MG63 (cell line): ENCODE measurements at places on chromosomes 5 and 9.

- DNase-seq: peak; percentile 52
These were observed 39.2 kb upstream of the NEK6 start for GRCh38 chr9:124218438-124218982.

DNA sequence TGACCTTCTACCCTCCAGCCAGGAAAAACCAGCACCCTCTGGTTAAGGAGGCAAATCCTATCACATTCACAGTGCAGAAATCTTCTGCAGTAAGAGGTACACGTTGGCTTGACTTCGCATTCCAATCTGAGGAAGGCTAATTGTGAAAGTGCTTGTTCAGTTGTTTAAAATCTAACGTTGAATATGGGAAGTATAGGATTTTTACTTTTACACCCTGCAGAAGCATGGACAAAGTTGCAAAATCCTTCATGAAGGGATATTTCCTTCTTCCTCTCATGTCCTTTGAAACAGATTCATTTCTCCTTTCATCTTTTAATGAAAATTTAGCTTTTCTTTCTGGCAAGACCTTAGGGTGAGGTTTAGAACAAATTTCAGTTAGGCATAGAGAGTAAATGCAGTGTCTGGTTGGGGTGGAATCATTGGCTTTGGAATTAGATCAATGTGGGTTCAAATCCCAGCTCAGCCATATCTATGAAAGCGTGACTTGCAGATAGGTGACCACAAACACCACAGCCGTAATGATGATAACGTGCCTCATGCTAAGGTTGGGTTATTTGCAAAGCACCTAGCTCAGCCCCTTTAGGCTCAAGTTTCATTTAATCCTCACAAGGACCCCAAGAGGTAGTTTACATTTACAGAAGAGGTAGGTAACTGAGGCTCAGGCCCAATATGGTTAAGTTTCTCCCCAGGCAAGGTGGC, 42.2 kb upstream of the C5orf58 start:
- DNase-seq: no peak

DNA sequence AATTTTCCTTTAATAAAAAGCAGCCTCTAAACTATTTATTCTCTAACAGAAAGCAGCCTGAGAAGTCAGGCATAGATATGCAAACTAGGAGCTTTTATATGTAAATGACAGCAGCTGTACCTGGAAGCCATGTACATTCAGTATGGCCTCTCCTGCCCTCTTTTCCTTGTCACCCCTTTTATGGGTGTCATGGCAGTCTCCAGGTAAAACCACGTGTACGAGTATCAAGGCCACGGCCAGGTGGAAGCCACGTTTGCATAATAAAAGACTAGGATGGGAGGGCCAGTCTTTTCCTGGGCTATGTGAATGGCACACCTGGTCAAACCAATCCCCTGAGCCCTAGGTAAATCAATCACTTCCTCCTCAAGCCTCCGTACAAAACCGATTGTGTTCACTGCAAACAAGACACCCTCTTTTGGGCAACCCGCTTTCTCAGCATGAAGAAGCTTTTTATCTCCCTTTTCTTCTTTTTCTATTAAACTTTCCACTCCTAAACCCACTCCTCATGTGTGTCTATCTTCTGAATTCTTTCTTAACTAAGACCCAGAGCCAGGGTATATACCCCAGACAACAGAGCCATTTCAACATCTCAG, 419.5 kb upstream of the CTNND2 start:
- DNase-seq: no peak

GRCh38 chr9:91418215-91418610, 5.4 kb downstream of the NFIL3 start:
- no peak for DNase-seq

- DNase-seq: no peak
These were observed 3.1 kb downstream of the LHX3 start for GRCh38 chr9:136201609-136202453.

GRCh38 chr9:16133556-16134227, 580.8 kb downstream of the CCDC171 start:
- DNase-seq: peak; percentile 89

DNA sequence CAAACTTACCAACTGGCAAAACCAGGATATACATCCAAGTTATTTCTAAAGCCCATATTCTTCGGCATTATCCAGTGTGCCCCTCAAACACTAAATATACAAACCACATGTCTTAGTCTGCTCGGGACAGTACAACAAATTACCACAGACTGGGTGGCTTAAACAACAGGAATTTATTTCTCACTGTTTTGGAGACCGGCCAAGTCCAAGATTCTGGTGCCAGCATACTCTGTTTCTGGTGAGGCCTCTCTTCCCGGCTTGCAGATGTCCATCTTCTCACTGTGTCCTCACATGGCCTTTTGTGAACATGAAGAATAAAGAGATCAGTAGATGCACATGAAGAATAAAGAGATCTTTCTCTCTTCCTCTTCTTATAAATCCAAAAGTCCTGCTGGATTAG, 12.9 kb upstream of the SLCO6A1 start:
- peak; percentile 42 for DNase-seq

GRCh38 chr5:173078878-173079277, 22.7 kb downstream of the CREBRF start:
- no peak for DNase-seq

DNA sequence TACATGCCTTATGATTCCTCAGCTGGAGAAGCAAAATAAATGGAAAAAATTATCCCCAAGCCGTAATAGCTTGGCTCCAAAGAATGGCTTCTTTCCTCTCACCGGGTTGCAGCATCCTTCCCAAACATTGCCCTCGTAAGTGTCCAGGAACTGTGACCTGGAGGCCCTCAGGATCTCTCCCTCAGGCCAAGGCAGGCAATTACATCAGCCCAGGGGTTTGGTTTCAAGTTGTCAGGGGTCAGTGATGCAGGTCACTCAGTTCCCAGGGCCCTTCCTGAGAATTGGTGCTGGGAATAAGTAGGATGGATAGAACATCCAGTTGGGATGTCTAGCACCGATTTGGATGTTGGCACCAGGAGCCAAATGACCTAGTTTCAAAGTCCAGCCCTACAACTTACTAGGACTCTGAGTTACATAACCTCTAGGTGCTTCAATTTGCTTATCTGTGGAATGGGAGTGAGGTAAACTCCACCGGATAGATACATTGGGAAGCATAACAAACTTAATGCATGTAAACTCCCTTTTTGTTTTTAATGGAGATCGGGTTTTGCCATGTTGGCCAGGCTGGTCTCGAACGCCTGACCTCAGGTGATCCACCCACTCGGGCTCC, 133.5 kb upstream of the DAP start:
- no peak for DNase-seq

GRCh38 chr5:153905219-153905618, 133.5 kb downstream of the FAM114A2 start:
- no peak for DNase-seq

GRCh38 chr9:135601988-135602387, 37.4 kb downstream of the GLT6D1 start:
- no peak for DNase-seq

DNA sequence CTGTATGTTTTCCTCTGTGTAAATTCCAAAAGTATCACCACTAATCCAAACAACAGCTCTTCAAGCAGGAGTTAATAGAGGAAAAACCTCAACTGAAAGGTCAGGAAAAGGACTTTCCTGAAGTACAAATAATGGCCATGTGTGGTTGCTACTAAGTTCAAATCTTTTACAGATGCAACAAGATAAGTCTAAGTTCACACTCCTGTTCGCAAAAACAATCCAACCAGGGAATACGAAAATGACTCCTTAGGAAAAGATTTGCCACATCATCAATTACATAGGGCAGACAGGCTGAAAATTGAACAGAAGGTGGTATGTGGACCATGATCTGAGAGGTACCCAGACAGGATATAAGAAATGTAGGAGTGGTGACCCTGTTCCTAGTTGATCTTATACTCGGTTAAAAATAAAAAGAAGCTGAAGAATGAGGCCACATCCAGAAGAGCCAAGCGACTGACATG, 210.2 kb downstream of the TSSK1B start:
- DNase-seq: no peak

DNA sequence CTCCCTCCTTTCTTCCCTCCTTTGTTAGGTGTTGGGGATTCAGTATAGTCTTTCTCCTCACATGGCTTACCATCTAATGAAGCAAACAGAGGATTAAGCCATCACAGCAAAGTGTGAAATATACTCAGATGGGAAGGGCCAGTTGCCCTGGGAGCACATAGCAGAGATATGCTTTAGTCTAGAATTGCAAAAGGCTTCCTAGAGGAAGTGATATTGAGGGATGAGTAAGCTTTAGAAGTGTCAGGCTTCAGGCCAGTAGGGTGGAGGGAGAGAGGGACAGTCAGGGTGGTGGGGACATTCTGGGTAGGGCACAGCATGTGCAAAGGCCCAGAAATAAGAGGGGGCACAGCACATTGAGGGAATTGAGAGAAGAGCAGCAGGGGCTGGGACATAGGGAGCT, 46.2 kb upstream of the GLRA1 start:
- no peak for DNase-seq

GRCh38 chr9:136978865-136979544, 1.7 kb downstream of the PTGDS start:
- no peak for DNase-seq

DNA sequence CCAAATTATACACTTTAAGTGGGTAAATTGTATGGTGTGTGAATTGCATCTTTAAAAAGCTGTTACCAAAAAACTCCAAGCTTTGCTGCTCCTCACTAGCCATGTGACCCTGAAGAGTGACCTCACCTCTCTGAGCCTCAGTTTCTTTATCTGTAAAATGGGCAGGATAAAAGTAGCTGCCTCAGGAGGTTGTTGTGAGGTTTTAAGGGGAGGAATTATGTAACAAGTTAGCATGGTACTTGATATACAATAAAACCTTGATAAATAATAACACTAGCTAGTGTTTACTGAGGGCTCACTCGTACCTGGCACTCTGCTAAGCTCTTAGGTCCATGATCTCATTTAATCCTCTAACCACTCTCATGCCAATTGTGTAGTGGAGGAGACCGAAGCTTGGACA, 19.0 kb upstream of the PHF19 start:
- no peak for DNase-seq

- DNase-seq: no peak
These were observed 26.9 kb downstream of the SPEF2 start for GRCh38 chr5:35644543-35644942.

- DNase-seq: no peak
These were observed 102.6 kb upstream of the TRPM3 start for GRCh38 chr9:71223953-71224538.

DNA sequence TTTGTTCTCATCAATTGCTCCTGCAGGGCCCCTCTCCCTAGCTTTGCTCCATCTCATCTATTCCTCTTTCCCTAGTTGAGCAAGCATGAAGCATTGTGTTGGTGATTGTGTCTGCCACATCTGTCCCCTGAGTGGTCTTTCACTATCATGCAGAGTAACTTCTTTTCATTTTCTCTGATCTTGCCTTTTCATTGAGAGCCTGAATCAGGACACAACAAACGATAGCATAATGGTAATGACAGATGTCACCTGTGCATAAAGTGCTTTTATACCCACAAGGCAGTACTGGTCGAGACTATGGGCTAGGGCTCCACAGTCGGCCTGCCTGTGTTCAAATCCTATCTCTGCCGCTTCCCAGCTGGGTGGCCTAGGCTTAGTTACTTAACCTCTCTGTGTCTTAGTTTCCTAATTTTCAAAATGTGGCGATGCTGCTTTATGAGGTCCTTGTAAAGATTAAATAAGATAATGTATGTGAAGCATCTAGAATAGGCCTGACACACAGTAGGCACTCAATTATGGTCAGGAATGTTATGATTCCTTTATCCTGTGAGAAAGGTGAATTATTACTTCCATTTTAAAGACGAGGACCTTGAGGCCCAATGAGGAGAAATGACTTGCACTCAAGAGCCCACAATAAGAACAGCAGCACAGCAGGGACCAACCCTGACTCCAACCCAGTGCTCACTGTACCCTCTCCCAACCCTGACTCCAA, 137.1 kb upstream of the ZNF618 start:
- no peak for DNase-seq

GRCh38 chr5:142684508-142685041, 1.3 kb downstream of the FGF1 start:
- DNase-seq: peak; percentile 14

- peak; percentile 40 for DNase-seq
These were observed 156.4 kb upstream of the RASEF start for GRCh38 chr9:83219154-83219923.

GRCh38 chr9:98107926-98108325, 11.1 kb downstream of the TRIM14 start:
- no peak for DNase-seq

DNA sequence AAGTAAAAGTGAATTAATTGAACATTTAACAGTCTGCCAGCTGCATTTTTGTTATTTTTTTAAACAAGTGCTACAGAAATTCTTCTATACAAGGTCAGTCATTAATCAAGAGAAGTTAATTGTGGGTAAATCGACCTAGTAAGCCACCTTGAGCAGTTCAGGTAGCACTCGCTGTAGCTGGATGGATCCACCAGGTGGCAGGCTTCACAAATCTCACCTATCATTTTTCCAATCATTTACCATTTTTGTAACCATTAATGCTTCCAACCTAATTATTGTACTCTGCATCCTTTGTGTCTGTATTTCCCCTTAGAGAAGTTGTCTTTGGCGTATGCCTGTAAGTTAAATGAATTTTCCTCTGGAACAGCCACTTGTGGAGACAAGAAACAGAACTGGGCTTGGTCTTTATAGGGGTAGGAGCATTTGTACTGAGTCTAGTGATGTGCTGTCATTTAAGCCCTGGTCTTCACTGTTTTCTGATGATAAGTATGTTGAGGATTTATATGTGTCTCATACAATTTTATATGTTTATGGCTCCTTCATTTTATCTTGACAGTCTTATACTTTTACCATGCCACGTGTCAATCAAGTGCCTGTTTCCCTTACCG, 39.5 kb downstream of the CD180 start:
- no peak for DNase-seq

DNA sequence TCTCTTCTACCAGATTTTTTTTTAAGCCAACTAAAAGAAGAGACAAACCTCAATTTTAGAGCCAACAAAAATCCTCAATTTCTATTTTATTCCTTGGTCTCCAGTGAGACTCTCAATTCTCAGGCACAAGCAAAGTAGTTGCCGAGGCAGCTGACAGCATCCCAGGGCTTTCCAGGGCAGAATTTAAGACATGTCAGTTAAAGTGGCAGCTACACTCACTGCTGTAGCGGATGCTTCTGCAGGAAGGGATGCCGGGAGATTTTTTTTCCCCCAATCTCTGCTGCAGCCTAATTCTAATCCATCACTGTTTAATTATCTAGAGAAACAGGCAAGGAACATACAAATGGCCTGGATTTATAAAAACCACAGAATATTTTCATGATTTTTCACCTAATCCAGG, 57.0 kb downstream of the TTC39B start:
- DNase-seq: no peak

DNA sequence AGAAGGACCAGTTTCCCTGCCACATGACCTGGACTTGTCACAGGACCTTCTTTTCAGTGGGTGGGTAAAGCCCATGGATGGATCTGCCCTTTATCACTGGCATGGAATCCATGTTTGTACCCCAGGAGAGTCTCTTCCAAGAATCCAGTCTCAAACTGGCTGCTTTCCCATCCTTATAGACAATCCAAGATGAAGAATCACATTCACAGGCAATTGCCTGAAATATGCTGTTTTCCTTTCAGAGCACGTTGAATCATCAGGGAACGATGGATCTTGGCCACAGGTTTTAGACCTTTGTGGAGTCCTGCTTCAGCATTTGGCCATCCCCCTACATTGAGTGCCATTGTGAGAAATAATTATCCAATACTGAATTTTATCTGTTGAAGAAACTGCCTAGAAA, 319.8 kb downstream of the ASTN2 start:
- peak; percentile 22 for DNase-seq

GRCh38 chr5:145854651-145855258, 18.1 kb downstream of the GRXCR2 start:
- DNase-seq: peak; percentile 79

- DNase-seq: no peak
These were observed 316.1 kb downstream of the IRX1 start for GRCh38 chr5:3911773-3912172.

GRCh38 chr9:92749934-92750315, 14.7 kb downstream of the BICD2 start:
- no peak for DNase-seq
